Globus pallidus (tissue), 1 donor: ENCODE measurements at places on chromosomes 13 and 19.

GRCh38 chr19:3521104-3521445, 15.0 kb downstream of the FZR1 start:
- no peak for DNase-seq

- no peak for DNase-seq
Measured at GRCh38 chr19:46630586-46631205, 5.3 kb downstream of the GNG8 start.

- DNase-seq, result no peak
Measured at GRCh38 chr19:56096665-56097064, 24.4 kb downstream of the ZNF787 start.

DNA sequence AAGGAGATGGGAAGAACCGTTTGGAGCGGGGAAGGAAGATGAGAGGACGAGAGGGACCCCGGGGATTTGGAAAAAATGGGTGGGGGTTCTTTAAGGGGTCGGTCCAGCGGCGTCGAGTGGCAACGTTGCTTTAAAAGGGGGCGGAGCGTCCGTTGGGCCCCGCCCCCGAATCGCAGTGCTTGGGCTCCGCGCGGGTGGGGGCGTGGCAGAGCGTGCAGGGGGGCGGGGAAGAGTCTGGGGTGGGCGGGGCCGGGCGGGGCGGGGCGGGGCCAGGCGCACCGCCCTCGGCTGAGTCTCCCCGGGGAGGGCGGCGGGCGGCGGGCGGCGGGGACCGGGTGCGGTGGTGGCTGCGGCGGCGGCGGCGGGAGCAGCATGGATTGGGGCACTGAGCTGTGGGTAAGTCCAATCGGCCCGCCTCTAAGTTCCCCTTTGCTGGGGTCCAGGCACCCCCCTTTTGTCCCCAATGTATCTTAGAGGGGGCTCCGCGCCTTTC, at the start of gene TRIP10:
TSS of gene TRIP10 (plus strand) at position 291 of the 493 bp plus-strand sequence. CDS start at position 373, 82 bp downstream.
- DNase-seq, result peak; percentile 86

DNA sequence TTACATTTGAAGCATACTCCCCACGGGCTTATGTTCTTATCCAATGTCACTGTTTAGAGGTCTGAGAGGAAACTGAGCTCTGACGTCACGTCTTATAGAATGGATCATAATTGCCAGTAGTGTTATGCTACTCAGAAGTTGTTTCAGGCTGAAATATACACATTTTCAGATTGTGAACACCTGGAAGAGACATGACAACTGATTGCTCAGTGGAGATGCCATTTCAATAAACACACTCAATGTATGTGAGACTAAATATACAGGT, 17.3 kb downstream of the FLT1 start:
- DNase-seq, result no peak

DNA sequence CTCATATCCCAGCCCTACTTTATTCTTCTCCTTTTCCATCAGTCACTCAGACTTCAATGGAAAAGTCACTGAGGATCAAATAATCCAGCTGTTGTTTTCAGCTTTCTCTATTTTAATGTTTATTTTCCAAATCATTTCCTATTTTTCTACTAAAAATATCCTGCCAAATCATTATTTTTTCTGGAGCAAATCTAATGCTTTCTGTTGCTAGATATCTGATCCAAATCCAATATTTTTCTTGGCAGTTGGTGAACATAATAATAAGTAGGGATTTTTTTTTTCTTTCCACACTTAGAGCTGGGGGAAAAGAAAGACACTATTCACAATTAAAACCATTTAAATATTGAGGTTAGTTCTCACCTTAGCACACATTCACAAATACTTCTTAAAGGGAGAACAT, 656.1 kb downstream of the DACH1 start:
- DNase-seq, result no peak

- no peak for DNase-seq
Measured at GRCh38 chr13:55745828-55746227, 1394.9 kb upstream of the PRR20A start.

DNA sequence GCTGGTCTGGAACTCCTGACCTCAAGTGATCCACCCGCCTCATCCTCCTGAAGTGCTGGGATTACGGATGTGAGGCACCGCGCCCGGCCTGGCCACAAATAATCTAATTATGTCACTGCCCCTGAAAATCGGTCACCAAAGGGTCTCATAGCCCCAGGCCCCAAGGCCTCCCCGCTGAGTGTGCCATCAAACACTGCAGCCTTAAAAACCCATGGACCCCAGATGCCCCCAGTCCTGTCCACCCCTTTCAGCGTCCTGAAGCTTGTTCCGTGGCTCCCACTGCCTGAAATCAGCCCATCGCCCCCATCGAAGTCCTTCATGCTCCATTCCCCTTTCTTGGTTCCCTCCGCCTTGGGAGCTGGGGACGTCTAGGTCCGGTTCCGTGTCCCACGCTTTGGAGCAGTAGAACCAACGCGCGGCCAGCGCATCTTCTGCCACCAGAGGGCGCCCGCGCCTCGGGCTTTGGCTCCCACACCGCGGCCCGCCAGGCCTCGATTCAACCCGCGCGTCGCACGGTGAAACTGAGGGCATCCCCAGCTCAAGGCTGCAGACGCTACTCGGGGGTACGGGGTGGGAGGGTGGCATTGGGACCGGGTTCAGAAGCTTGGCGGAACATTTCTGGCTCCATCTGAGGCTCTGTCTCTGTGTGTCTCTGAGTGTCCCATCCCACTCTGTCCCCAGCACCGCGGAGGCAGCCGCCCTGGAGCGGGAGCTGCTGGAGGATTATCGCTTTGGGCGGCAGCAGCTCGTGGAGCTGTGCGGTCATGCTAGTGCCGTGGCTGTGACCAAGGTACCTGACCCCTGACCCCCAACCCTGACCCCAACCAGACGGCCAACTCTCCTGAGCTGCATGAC, 3.5 kb downstream of the YJEFN3 start:
- peak; percentile 46 for DNase-seq

DNA sequence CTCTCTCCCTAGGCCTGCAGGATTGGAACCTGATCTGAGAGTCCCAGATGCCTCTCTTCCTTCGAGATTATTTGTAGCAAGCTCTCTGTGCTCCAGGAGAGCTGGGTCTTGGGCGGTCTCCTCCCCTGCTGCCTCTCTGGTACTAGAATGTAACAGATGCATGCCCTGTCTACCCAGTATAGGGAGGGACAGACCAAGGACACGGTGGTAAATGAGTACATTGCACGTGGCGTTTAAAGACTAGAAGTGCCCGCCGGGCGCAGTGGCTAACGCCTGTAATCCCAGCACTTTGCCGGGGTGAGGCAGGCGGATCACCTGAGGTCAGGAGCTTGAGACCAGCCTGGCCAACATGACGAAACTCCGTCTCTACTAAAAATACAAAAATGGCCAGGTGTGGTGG, 11.7 kb downstream of the SLC27A1 start:
- no peak for DNase-seq

DNA sequence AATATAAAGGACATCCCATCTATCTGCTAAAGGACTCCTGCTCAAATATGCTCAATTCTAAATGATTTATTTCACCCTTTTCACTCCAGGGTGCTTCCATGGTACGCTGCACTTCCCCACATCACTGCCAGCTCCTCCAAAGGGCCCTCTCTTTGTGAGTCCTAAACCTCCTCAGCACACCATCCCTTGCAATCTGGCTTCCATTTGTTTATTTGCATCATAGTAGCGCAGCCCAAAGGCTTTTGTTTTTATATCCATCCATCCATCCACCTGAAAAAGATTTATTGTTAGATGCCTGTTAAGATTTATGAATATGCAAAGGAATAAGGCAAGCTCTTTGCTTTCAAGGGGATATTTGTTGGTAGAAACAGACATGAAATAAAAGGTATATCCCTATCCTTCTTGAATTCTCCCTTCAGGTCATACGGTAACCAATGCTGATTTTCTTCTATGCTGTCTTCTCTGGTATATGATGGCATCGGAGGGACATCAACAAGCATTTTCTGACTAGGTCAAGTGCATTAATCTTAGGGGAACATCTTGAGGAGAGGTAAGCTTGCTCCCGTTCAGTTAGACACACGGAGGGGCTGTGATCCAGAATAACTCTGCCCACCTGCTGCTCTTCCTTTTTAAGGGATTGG, 397.6 kb downstream of the LIG4 start:
- DNase-seq, result no peak

GRCh38 chr19:36111200-36111539, 227 bp downstream of the OVOL3 start:
- DNase-seq, result no peak

DNA sequence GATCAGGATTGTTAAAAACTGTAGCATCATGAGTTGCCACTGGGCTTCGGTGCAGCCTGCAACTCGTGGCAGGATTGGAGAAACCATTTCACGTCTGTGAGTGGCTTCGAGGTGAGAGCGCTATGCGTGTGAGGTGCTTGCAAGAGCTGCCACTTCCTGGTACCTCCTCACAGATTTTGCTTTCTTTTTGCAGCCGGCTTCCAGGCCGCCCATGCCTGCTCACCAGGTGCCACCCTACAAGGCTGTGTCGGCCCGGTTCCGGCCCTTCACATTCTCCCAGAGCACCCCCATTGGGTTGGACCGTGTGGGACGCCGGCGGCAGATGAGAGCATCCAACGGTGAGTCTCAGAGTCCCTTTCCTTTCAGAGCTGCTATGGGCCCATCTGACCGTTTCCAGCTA, 57.9 kb upstream of the C1QTNF9 start:
- no peak for DNase-seq

GRCh38 chr13:47603365-47603764, 397.7 kb downstream of the SUCLA2 start:
- DNase-seq, result no peak

- no peak for DNase-seq
Measured at GRCh38 chr19:37899966-37900365, 6.4 kb downstream of the WDR87 start.

GRCh38 chr19:5711713-5712161, 8.2 kb downstream of the LONP1 start:
- no peak for DNase-seq

GRCh38 chr13:114144606-114145244, 12.3 kb upstream of the RASA3 start:
- DNase-seq, result no peak

DNA sequence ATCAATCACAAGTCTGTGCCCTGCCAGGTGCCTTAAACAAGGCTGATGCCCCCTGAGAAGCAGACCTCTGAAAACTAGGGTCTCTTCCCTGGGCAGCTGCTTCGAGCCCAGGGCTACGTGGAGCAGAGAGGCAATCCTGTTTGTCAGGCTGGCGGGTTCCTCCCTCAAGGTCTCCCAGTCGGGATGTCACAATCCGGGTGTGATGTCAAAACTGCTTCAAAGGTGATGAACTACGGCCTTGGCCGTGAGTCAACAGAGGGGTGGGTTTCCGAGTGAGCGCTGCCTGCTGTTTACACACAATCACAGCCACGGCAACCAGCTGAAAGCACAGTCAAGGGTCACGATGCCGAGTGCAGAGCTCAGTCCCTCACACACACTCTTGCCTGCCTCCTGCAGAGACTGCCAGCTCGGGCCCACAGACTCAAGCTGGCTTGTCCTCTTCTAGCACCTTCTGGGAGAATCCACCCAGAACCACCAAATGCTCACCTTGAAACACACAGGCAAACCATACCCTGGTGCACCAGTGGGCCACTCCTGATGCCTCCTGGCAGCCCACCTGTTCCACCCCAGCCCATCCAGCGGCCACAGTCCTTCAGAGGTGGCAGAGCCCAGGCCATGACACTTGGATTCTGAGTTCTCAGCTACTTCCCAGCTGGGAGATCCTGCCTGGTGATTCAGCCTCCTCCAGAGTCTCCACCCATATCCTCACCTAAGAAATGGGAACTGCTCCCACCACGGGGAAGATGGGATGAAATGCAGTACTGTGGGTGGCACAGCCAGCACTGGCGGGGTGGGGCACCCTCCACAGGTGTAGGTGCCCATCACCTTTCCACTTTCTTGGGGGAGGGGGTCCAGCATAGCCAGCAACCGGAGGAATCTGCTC, 6.8 kb downstream of the ELL start:
- no peak for DNase-seq

GRCh38 chr13:46656786-46657185, 103.8 kb downstream of the LRCH1 start:
- DNase-seq, result no peak

DNA sequence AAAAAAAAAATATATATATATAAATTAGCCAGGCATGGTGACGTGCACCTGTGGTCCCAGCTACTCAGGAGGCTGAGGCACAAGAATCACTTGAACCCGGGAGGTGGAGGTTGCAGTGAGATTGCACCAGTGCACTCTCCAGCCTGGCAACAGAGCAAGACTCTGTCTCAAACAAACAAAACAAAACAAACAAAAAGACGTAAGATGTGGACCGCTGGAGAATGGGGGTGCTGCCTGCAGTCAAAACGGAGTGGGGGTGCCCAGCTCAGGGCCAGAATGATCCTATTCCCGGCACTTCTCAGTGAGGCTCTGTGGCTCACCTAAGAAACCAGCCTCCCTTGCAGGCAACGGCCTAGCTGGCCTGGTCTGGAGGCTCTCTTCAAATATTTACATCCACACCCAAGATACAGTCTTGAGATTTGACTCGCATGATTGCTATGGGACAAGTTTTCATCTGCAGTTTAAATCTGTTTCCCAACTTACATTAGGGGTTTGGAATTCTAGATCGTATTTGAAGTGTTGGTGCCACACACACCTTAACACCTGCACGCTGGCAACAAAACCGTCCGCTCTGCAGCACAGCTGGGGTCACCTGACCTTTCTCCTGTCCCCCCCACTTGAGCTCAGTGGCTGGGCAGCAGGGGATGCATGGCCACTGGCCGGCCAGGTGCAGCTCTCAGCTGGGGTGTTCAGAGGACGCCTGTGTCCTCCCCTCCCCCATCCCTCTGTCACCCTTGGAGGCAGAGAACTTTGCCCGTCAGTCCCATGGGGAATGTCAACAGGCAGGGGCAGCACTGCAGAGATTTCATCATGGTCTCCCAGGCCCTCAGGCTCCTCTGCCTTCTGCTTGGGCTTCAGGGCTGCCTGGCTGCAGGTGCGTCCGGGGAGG, at the start of gene F7:
TSS of gene F7 (plus strand) at position 760 of the 889 bp plus-strand sequence. CDS start at position 811, 51 bp downstream.
- DNase-seq, result no peak

DNA sequence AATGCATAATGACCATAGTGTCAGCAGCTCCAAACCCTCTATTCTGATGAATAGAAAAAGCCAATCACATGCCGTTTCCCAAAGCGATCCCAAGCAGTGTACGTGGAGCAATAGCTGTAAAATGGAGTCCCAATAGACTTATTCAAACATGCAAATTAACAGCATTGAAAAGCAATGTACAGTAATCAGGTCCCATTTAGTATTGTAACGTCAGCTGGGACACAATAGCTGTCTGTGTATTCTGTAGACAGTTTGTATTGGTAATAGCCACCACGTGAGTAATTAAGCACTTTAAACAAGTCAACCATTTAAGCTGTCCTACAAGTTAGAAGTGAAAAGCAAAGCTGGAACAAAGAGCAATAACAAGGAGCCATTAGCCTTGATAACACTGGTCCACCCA, 698.2 kb downstream of the PCDH17 start:
- DNase-seq, result no peak

DNA sequence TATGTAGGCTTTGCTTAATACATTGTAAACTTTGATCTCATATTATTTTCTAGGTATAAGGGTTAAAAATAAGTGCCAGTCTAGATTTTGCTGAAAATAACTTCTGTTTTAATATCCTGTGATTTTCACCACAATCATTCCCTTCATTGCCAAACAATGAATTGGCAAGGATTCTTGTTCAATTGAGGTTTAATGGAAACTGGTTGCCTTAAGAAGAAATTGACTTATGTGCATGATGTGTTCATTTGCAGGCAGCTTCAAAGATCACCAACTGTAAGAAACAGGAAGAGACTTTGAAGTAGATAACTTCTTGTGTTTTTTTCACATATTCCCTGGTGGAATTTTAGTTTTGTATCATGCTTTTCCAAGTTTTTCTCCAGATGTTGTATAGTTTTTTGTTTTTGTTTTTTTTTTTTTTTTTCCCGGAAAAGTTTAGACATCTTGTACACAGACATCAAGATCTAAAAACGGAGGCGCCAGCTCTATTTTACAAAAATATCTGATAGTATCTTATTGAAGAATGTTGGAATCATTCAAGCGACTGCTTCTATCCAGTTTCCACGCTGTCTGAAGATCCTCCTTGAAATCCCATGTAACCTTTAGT, 108.3 kb downstream of the POSTN start:
- DNase-seq, result no peak
